ENCODE measurements at places on chromosomes 3 and 15.

DNA sequence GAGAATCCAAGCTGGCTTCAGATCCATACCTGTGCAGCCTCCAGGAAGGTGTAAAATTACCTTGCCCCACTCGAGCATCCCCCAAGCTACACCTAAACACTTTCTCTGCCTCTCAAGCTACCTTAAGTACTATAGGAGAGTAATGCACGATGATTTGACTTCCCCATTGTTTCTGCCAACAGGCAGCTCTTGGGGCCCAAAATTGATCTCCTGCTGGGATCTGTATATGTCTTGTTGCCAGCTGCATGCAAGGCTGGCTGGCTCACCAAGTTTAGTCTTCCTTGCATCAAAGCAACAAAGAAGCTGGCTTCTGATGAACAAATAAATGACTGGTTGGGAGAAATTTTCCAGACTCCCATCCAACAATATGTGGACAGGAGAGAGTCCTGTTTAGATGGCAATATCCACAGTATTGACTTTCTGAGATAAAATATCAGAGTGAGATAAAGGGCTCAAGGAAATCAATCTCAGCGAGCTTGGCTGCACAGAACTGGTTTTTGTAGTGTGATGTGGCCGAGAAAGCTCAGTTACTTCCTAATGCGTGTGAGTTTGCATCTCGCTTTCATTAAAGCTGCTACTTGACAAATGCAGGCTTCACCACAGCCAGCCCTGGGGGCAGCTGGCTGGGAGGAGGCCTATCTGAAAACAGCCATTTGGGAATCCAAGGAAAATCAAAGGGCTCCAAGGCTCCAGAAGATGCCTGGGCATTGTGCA, 140.7 kb downstream of the MINAR1 start:
- no peak for DNase-seq

DNA sequence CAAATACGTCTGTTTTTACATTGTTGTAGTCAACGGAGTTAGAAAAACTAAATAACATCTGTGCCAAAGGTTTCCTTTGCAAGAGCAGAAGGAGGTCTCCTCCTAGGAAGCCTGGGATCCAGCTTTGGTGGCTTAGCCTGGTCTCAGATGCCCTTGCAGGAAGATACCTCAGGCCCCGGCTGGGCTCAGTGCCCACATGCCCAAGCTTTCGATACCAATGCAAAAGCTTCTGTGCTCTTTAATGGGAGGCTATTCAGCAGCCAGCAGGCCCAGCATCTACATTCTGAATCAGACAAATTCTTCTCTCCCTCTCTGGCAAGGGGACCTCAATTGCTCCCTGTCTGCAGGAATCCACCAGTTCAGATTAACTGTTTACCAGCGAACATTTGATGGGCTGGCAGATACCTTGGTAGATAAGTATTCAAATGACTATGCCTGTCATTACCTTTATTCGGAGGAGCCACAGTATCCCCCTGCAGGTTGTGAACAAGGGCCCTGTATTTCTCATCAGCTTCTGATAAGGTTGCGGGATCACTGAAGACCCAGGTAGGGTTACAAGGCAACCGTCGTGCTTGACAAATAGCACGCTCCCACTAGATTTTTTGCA, 180.1 kb upstream of the KBTBD8 start:
- no peak for DNase-seq

DNA sequence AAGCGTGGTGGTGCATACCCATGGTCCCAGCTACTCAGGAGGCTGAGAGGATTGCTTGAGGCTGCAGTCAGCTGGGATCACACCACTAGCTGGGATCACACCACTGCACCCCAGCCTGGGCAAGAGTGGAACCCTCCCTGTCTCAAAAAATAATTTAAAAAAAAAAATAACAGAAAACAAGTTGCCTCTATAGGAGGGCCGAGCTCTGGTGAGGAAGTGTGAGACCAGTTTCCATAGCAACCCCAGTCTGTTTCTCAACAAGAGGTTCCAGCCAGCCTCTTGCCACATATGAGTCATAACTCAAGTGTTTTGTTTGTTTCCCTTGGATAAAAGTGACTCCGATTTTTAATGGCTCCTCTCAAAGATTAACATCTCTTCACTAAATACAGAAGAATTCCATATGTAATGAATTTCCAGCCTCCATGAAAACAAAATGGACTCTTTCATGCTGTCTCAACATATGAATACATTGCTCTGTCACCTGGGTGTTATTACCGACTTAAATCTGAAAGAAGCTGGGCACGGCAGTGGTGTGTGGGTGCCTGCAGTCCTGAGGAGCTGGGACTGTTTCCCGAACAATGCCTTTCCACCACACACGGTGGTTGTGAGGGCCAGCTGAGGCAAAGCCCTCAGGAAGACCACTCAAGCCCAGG, 19.7 kb downstream of the TMEM43 start:
- peak; percentile 92 for DNase-seq

DNA sequence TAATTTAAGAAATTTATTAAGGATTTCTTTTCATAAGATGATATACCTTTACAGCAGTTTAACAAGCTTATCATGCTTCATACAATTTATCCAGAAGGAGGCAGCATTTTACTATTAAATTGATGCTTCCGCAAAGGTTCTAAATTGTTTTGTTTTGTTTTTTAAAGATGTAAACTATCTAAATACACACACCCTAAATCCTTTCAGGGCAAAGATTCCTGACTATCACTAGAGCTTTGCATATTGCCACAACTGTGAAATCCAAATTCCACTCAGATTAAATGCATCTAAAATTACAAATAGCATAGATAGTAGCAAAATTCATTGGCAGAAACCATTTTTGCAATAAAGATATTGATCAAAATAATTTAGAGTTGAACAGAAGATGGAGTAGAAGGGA, 44.5 kb upstream of the CCNL1 start:
- peak; percentile 30 for DNase-seq

DNA sequence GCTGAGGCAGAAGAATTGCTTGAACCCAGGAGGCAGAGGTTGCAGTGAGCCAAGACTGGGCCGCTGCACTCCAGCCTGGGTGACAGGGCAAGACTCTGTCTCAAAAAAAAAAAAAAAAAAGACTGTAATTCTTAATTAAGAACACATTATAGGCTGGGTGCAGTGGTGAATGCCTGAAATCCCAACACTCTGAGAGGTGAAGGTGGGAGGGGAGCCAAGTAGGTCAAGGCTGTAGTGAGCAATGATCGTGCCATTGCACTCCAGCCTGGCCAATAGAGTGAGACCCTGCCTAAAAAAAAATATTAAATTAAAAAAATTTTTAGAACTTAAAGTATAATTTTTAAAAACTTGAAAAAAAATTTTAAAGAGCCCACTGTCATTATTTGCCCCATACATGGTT, 13.4 kb upstream of the ARPIN start:
- no peak for DNase-seq

GRCh38 chr15:73125219-73125618, 73.0 kb downstream of the NEO1 start:
- no peak for DNase-seq

DNA sequence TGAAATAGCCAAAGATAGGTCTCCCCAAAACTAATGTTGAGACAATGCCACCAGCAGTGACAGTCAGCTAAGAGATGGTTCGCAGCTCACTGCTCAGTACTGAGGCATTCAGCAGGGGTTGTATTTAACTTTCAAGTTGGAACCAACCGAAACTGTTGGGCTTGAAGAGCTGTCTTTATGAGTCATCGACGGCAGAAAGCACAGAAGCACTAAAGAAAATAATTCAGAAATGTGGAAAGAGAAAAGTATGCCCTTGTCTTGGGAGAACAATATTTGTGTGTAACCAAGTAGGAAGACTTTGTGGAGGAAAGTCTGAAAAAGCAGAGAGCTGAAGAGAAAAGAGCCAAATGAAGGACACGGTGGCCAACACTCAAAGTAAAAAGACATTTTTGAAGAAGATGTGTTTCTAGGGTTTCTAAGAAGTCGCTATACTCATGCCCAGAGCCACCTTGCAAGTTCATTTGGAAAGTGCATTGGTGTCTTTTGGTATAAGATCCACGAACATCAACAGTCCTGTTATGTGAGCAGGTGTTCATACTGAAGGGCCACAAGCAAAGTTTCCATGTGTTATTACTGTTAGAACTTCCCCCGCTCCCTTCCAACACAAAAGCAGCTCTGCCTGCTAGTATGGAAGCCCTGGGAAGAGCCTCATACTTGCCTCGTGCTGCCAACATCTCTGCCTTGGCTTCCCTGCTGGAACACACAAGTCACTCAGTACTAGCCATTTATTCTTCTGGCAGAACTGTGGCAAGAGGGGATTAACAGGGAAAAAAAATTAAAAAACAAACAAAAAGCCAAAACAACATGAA, 4.1 kb upstream of the RARB start:
- DNase-seq = no peak

DNA sequence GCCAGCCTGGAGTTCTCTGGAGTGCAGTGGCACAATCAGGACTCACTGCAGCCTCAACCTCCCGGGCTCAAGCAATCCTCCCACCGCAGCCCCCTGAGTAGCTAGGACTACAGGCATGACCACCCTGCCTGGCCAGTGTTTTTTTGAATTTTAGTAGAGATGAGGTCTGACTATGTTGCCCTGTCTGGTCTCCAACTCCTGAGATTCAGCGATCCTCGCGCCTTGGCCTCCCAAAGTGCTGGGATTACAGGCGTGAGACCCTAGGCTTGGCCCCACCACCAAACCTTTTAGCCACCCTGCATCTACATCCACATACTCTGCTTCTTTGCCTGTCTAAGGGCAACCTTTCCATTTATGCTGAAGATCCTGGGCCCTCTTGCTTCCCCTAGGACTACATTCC, 4.4 kb downstream of the NUSAP1 start:
- DNase-seq = no peak

DNA sequence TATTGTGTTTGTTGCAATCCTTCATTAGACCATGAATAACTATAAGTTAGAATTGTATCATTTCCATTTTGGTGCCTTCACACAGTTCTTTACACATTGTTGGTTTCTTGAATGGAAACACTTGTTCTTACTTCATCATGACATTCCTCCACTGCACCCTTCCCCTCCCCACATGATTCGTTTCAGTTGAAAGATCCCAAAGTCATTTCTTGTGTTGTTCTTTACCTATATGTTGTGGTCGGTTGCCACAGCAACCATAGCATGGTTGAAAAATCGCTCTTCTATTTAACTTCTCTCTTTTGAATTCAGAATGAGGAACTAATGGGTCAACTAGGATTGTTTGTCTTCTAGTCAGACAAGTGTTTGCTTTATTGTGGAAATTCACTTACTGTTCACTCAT, 103.3 kb downstream of the IL1RAP start:
- DNase-seq = peak; percentile 94

DNA sequence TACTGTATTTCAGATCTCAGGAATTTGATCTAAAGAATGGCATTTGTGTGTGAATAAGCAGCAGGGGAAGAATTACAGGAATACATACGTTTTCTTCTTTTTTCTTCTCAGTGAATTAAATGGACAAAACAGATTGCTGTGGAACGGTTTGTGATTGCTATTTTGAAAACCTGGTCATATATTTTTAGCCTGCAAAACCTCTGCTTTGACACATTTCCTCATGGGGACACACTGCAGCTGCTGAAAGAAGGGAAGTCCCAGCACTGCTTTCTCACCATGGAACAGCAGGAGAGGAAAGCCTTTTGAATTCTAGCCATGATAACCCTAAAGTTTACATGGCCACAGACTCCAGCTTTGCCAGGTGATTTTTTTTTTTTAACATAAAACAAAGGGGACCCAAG, 315.0 kb downstream of the OXSM start:
- DNase-seq = peak; percentile 40

- peak; percentile 84 for DNase-seq
Observed at GRCh38 chr3:13452490-13453335, 27.4 kb upstream of the HDAC11 start.

DNA sequence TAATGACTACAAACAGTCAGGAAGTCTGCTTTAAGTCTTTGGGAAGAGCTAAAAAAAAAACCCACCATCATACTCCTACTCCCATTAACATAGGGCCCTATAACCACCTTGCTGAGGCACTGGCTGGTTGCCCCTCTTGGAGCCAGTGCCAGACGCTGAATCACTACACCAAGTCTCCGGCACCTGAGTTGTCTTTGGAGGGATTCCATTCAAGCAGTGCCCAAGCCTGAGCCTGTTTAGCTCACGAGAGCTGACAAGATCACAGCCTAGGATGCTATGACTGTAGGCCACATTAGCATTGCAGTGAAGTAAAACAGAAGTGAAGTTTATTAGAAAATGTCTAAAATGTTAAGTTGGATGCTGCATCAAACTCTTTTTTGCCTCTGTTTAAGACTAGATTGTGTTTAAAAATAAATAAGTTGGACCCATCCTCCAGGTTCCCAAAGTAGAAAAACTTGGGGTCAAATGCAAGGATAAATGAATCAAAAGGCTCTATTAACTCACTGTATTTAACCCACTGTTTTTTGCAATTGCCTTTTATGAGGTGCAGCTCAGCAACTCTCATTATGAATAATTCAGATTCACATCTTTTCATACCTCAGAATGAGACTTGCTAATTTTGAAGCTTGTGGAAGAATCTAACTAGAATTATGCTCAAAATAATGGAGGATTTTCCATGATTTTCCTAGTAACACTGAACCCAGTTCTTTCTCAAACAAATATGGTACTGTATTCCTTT, 461.9 kb downstream of the FOXP1 start:
- DNase-seq = no peak

GRCh38 chr3:144636833-144637232, 665.2 kb downstream of the DIPK2A start:
- DNase-seq = no peak

DNA sequence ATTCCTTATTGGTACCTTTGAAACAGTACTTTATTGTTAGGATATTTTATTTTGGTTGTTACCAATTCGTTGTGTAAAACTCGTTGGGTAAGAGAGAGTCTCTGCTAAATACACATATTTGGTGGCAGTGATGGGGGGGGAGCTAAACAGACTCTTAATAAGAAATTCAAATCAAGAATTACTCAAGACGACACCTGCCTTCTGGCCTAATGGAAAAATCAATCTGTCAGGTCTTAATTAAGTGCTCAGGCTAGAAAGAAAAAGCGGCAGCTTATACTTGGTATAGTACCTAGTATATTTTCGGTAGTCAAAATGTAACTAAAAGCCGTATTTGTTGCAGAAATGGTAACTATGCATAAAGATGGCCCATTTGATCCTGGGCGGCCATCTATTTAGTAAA, 18.2 kb downstream of the FOXP1 start:
- DNase-seq = no peak

DNA sequence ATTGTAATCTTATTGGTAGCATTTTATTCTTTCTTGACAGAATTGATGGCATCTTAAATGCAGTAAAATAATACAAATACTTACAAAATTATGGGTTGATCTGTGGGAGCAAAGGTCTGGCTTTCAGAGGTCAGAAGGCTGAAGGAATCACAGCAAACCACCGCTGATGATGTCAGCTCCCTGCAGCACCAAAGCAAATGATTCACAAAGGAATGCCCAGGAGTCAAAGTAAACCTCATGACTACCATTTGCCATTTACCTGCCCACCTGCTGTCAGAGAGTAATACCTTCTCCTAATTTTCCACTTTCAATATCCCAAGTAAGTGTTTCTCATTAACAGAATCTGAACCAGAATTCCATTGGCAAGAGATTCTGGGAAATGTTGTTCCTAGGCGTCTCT, 46.1 kb downstream of the CPA3 start:
- no peak for DNase-seq

- DNase-seq = no peak
Observed at GRCh38 chr3:18401300-18401961, 23.7 kb downstream of the SATB1 start.

All from Kasumi-1 (cell line).